ENCODE measurements at places on chromosomes 12 and 14.

DNA sequence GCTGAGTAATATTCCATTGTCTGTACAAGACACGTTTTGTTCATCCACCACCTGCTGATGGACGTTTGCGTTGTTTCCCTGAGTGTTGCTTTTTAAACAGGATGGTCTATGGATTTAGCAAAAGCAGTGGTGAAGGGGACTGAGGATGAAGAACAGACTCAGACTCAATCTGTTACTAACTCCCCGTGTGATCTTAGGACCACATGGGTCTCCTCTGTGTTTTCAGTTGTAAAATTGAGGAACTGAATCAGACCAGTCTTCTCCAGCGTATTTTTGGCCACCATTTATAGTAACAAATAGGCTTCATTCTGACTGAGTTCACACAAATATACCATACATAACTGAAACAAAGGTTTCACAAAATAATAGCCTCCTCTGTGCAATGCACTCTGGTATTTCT, 85.6 kb downstream of the FOXN3 start:
- peak; percentile 78 for DNase-seq

- no peak for DNase-seq
These were observed 200.3 kb upstream of the DIO3 start for GRCh38 chr14:101361044-101361443.

- no peak for DNase-seq
These were observed 572.7 kb downstream of the VRK1 start for GRCh38 chr14:97369901-97370300.

- DNase-seq: no peak
These were observed 9.7 kb downstream of the NAP1L1 start for GRCh38 chr12:76074701-76075336.

Data from GM06990 (cell line).